ENCODE measurements at places on chromosomes 6 and 20.

DNA sequence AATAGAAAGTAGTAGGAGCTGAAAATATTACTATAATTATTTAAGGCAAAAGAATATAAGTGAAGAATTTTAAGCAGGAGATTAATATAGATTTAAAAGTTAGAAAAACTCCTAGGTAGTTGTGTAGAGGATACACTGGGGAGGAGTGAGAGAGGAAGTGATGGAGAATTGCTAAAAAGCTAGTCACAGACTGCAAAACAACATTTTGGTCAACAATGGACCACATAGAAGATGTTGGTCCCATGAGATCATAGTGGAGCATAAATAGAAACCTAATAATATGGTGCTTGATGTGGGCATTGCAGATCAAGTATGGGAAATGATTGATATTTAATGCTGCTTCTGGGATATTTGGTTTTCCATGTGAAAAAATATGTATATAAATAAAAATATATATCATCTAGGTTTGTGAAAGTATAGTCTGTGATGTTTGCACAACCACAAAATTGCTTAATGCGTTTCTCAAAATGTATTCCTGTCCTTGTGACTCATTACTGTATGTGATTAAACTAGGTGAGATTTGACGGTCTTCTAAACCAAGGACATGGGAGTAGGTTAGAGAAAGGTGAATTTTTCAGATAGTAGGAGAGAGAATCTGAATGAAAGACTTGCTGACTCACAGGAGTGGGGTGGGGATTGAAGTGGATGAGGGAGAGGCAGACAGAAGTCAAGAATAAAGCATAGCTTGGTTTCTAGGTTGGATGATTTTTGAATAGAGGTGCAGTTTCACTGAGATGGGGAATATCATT is 174.0 kb downstream of the BCKDHB start:
- DNase-seq, result no peak

DNA sequence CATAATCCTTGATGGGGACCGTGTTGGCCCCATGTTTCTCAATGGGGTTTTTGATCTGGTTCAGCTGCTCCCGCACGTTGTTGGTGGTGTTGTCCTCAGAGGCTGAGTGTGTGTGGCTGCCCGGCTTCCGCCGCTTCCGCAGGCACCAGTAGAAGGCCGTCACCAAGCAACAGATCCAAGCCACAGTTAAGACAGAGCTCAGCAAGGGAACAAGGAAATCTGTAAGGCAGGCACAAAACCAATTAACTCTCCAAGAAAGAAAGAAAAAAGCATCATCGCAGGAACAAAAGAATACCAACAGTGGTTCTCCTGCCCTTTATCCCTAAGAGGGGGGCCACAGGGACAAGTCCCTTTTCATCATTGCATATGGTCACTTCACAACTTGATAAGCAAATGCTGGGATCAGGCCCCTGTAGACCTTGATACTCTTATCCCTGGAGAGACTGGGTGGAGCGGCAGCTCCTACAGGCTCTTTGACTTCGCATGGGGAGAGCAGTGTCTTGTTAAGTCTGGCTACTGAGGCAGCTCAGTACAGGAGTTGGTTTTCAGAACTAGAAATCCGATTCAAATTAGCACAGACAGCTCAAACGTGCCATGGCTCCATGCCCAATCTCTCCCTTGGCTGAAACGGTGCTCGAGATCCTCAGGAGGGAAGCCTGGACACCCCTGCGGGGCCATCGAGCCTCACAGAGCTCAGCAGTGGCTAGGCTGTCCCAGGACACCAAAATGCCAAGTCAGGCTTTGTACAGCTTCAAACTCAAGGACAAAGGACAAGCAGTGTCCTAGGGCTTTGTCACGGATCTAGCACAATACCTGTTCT is 33.9 kb downstream of the JAG1 start:
- no peak for DNase-seq

DNA sequence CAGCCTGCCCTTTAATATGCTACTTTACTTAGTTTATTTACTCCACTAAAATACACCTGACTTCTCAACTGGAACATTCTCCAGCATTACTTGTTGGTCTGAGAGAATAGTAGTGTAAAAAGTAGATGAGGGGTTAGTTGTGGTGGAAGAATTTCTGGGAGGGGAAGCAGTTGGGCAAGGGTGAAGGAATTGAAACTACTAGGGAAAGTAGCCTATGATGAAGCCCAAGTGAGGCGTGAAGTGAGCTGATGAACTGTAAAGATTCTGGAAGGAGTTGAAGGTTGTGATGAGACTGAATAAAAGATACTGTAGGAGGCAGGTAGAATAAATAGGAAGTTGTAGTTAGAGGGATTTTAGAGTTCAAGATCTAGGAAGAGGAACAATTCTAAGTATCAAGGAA is 72.5 kb downstream of the ITCH start:
- DNase-seq, result no peak

- DNase-seq, result no peak
These were observed 118.3 kb downstream of the SLC24A3 start for GRCh38 chr20:19330731-19331130.

DNA sequence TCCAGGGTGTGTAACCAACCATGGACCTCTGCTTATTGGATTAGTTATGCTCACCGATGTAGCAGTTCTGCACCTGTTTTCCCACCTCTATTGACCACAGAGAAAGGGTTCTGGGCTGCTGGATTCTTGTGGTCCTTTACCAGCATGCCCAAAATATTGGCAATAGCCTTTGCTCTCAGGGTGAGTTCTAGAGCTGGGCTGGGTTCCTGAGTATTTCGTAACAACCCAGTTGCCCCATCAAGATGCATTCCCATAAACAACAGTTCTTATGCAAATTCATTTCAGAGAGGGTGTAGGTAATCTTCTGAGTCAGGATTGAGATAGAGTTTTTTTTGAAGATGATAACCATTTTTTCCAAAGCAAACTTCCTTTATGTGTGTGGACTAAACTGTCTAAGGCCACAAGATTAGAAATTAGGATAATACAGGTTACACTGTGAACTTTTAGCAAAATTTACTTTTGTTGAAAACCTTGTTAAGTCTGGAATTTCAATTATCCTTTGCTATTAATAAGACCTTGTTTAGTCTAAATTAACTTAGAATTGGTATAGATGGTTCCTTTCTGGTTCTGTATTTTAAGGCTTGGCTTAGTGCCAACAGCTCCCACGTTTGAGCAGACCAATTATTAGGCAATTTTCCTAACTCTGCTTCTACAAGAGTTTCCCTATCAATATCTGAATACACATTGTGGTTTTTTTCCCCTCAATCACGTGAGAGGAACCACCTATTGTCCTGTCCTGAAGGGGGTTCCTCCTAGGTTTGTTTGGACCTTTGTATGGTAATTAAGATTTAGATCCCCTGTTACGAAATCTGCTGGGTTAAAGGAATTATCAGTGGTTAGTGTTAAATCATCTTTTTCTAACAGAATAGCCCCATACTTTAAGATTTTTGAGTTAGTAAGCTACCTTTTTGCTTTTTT is 46.1 kb downstream of the TBX18 start:
- no peak for DNase-seq

DNA sequence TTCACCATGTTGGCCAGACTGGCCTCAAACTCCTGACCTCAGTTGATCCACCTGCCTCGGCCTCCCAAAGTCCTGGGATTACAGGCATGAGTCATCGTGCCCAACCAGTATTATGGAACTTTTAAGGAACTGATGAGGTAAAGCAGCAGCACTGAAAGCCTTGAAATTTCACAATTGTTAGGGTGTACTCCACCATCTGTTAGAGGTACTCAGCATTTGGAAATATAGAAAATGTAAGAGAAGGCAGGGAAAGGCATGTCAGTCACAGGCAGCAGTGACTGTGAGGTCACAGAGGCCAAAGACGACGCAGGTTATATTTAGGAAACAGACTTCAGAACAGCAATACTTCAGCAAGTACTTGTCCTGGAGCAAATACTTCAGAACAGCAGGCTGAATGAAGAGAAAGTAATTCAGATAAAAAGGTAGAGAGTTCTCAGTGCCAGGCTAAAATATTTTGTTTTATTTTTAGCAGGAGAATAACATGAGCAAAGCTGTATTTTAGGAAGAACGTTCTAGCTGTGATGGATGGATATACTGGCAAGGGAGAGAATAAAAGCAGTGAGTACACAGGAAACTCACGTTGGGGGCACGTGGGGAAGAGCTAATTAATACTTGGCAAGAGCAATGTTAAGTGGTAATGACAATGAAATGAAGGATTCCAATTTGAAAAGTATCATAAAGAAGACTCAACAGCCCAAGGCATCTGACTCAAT is 67.2 kb downstream of the DTNBP1 start:
- no peak for DNase-seq

DNA sequence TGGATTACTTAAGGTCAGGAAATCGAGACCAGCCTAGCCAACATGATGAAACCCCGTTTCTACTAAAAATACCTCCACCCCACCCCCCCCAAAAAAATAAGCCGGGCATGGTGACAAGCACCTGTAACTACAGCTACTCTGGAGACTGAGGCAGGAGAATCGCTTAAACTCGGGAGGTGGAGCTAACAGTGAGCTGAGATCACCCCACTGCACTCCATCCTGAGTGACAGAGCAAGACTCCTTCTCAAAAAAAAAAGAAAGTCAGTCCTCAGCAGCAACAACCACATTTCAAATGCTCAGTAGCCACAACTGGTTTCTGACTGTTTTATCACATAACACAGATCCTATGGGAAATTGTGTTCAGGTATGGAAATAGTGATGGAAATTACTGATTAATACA is 135.3 kb downstream of the HFE start:
- DNase-seq, result no peak

DNA sequence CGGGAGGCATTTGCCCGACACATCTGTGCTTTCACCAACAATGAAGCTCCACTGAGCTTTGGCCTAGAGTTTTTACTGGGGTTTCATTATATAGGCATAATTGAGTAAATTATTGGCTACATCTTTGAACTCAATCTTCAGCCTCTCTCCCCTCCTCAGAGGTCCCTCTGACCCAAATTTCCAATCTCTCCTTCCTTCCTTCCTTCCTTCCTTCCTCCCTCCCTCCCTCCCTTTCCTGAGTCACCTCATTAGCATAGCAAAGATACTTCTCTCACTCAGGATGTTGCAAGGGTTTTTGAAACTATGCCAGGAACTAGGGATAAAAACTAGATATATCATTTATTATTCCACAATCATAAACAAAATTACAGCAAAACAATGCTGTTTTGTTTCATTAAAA is 238.2 kb upstream of the PRND start:
- DNase-seq, result no peak

GRCh38 chr20:63551068-63551467 is 2.9 kb upstream of the FNDC11 start:
- DNase-seq, result no peak

- DNase-seq, result peak; percentile 62
These were observed 25.4 kb upstream of the HLA-E start for GRCh38 chr6:30463651-30464618.

GRCh38 chr20:49286689-49287551 is 9.1 kb upstream of the ZNFX1 start:
- DNase-seq, result no peak

GRCh38 chr6:43469947-43470346 is 7.4 kb upstream of the TJAP1 start:
- DNase-seq, result no peak

- DNase-seq, result no peak
These were observed 124.4 kb downstream of the TCP11 start for GRCh38 chr6:35016502-35017321.

DNA sequence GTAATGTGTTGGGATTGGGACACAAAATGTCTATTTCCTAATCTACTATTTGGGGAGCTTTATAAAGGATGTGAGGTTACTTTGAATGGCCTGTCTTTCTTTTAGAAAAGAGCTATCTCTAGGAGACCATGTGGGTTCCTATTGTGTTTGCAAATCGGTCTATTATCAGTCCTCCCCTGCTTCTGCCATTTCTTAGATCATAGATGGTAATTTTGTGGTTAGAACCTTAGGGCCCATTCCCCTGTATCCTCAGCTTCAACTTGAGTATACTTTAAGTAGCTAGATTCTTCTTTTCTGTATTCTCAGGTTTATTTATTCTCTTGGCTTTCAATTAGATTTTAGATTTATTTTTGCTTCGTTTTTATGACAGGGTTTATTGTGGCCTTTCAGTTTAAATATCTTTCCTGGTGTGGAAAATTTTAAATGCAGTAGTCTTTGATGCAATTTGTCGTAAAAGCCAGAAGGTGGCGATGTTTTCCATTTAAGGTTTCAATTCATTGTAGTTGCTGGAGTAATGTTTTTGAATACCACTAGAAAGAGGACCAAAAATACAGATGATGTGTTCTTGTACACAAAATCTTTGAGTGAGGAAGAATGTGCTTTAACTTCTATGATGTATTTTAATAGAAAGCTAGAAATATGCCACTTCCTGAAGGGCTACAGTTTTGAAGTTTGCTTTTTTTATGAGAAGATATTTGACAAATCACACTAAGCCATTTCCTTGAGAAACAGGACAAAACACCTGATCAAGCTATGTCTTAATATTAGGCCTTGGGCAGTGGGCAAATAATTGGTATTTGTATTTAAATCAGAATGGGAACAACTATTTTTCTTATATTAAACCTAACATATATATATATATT is 20.3 kb downstream of the TBPL1 start:
- DNase-seq, result no peak

DNA sequence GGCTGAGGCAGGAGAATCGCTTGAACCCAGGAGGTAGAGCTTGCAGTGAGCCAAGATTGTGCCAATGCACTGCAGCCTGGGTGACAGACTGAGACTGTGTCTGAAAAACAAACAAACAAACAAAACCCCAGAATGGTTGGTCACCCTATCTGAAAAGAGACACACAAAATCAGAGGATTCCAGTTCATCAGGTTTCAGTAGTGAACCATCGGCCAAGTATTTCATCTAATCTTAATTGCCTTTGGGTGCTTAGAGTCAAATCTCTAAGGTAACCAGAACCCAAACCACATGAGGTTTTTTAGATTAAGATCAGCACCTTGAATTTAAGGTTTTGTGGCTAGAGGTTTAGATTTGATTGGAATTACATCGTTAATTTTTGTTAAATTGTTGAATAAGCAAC is 8.3 kb upstream of the ZBTB2 start:
- DNase-seq, result no peak

DNA sequence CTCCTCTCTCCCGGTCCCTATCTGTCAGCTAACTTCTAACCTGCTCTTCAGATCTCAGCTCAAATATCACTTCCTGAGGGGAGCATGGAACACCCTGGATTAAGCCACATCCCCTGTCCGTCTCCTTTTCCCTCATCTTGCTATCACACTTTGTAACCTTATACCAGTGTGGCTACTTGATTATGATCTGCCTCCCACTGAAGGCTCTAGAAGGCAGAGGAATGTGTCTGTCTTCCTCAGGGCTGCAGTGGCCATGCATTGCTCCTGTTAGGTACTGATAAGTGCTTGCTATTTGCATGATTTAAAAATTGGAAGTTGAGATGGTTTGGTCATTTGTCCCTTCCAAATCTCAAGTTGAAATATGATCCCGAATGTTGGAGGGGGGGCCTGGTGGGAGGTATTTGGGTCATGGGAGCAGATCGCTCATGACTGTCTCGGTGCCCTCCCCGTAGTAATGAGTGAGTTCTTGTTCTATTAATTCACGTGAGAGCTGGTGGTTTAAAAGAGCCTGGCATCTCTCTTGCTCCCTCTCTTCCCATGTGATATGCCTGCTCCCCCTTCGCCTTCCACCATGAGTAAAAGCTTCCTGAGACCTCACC is 71.4 kb downstream of the PLCB4 start:
- DNase-seq, result no peak

- no peak for DNase-seq
These were observed 27.6 kb downstream of the TINAG start for GRCh38 chr6:54335871-54336270.

- DNase-seq, result no peak
These were observed 159.8 kb upstream of the SYNDIG1 start for GRCh38 chr20:24309596-24309995.

- peak; percentile 84 for DNase-seq
These were observed 556 bp downstream of the BEND6 start for GRCh38 chr6:56955171-56956155.

- DNase-seq, result no peak
These were observed 623.3 kb upstream of the MANEA start for GRCh38 chr6:94953867-94954631.

GRCh38 chr20:7437311-7437710 is 502.9 kb downstream of the HAO1 start:
- no peak for DNase-seq
